ENCODE measurements at places on chromosomes 6 and 20. TPM values are rescaled to one million over a fixed set of nuclear protein-coding genes. Genes with fewer than 3 reads are reported as not detected.

GRCh38 chr6:164378330-164378729, 931.1 kb downstream of the C6orf118 start:
- H3K4me1 ChIP-seq = no peaks in the 10 kb centered on the region
- no peaks in the 10 kb centered on the region for H3K27me3 ChIP-seq
- H3K4me3 ChIP-seq = no peak overlapping the region
- no peaks in the 10 kb centered on the region for H3K36me3 ChIP-seq
- no peak for DNase-seq
- H3K27ac ChIP-seq = no peak overlapping the region

- no peak overlapping the region for H3K4me3 ChIP-seq
- no peak overlapping the region for H3K27ac ChIP-seq
- no peaks in the 10 kb centered on the region for H3K27me3 ChIP-seq
- H3K4me1 ChIP-seq = peaks cover 8% of the 10 kb centered on the region
- peaks cover 7% of the 10 kb centered on the region for H3K36me3 ChIP-seq
These were observed 12.8 kb downstream of the HIVEP1 start for GRCh38 chr6:12024699-12025434.

DNA sequence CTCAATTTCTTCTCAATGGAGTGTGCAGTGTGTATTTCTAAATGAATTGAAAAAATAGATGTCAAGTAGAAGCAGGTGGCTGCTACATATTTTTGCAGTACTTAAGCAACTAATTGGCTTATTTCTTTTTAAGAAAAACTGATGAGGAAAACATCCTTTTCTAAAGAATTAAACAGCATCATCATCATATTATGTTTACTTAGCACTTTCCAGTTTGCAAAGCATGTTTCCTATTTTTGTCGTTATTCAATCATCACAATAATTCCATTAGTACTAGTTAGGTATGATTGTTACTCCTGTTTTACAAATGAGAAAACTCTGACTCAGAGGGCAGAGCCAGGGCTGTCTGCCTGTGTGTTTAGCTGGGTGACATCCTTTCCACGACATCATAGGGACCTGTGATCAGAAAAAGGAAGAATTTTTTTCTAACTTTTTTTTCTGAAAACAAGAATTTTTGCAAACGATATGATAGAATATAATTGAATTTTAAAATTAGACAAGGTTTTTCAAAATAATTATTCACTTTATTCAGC, 22.7 kb upstream of the BMP6 start:
- no peak overlapping the region for H3K27ac ChIP-seq
- H3K4me1 ChIP-seq = peaks cover 24% of the 10 kb centered on the region
- no peak for DNase-seq
- H3K4me3 ChIP-seq = no peak overlapping the region

- no peaks in the 10 kb centered on the region for H3K36me3 ChIP-seq
- no peaks in the 10 kb centered on the region for H3K4me1 ChIP-seq
- H3K27me3 ChIP-seq = peaks cover 8% of the 10 kb centered on the region
- H3K27ac ChIP-seq = no peak overlapping the region
These were observed 19.4 kb upstream of the CCM2L start for GRCh38 chr20:31990641-31991338.

DNA sequence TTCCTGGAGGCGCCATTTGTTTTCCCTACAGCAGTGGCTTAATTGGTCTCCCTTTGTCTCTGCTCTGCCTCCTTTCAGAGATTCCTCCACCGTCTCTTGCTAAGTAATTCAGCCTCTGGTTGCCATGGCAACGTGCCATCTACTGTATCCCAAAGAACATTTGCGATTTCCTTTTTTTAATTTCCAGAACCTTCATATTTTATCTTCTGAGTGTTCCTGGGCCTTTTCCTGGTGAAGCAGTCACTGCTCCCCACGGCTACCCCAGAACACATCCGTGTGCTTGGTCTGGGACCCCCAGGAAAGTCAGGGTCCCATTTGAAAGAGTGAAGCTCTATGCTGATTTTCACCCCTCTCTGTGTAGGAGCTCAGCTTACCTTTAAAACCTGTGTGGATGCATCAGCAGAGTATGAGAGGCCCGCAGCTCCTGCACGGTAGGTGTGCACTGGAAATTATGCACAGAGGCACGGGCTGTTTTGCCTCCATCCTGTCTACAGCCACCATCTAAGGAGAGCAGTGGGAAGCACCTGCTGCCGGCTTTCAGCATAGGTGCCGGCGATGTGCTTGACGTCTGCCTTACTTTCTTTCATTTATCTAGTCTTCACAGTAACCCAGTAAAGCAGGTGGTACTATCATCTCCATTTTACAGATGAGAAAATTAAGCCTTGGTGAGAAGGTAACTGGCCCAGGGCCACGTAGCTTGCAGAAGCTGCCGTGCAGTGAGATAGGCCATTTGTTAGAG, 122.8 kb downstream of the SYCP2 start:
- H3K4me3 ChIP-seq = no peak overlapping the region
- no peak overlapping the region for H3K27ac ChIP-seq
- no peak for DNase-seq
- H3K4me1 ChIP-seq = no peaks in the 10 kb centered on the region

Gene LY6G6D
- total RNA-seq = not detected

Gene MUCL3
- not detected for total RNA-seq

Gene SLC17A4
- 0.07 TPM for total RNA-seq

Gene KCNG1
- not detected for total RNA-seq

Gene WFDC10A
- not detected for total RNA-seq

Gene FRMD1
- not detected for total RNA-seq

Data from HepG2 (cell line).